Dorsolateral prefrontal cortex (tissue), 122 donors: ENCODE measurements at places on chromosomes 1 and 21. TPM values are rescaled to one million over a fixed set of nuclear protein-coding genes. Genes with fewer than 3 reads are reported as not detected.

DONSON gene
- total RNA-seq: 10.8 TPM

SLAMF7 gene
- not detected for total RNA-seq

CLIC6 gene
- 0.42 TPM for total RNA-seq

INTS7 gene
- 15.0 TPM for total RNA-seq

RIMKLA gene
- 31.9 TPM for total RNA-seq

C1orf87 gene
- total RNA-seq: 0.72 TPM

LCE2A gene
- total RNA-seq: not detected

PLA2G5 gene
- total RNA-seq: 3.0 TPM
